CD4-positive, alpha-beta memory T cell (primary cell): ENCODE measurements at places on chromosomes 1 and 21. TPM values are rescaled to one million over a fixed set of nuclear protein-coding genes. Genes with fewer than 3 reads are reported as not detected.

GRCh38 chr1:153206631-153207030 is 3.4 kb downstream of the LELP1 start:
- no peak for DNase-seq

- DNase-seq, result no peak
Measured at GRCh38 chr1:226902601-226903000, 32.2 kb downstream of the PSEN2 start.

DNA sequence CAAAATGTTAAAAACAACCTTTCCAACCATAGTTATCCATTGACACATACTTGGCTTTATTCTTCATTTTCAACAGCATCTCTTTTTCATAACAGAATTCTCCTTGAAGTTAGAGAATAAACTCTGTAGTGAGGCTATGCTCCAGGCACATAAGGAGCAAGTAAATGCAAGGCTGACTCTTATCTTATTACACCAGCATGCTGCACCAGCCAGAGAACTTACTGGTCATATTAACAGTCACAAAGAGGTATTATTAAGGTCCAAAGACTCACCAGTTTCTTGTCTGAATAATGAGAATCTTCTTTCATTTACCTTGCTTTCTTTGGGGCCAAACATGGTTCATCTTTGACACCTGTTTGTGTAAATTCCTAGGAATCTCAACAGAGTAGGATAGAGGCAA is 71.3 kb upstream of the IVNS1ABP start:
- no peak for DNase-seq

- DNase-seq, result no peak
Measured at GRCh38 chr1:21816602-21817302, 4.7 kb downstream of the LDLRAD2 start.

GRCh38 chr1:20530306-20530705 is 22.1 kb upstream of the FAM43B start:
- DNase-seq, result no peak

GRCh38 chr1:167710836-167711235 is 10.9 kb upstream of the MPZL1 start:
- no peak for DNase-seq

DNA sequence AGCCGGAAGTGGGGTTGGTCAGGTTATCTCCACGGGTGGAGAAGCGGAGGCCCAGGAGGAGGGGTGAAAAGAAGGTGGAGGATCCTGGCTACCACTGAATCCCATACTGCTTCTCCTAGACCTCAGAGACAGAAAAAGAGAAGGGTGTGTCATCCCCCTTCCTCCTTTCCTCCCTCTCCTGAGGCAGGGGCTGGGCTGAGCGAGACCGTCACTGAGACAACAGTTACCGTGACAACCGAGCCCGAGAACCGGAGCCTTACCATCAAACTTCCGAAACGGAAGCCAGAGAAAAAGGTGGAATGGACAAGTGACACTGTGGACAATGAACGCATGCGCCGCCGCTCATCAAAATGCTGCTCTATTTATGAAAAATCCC is 42.1 kb upstream of the NBPF3 start:
- peak; percentile 6 for DNase-seq

- DNase-seq, result no peak
Measured at GRCh38 chr1:77471691-77472090, 189.9 kb downstream of the AK5 start.

- no peak for DNase-seq
Measured at GRCh38 chr1:229028987-229029878, 241.7 kb upstream of the RAB4A start.

GRCh38 chr1:30743584-30744059 is 14.0 kb downstream of the LAPTM5 start:
- peak; percentile 92 for DNase-seq

DNA sequence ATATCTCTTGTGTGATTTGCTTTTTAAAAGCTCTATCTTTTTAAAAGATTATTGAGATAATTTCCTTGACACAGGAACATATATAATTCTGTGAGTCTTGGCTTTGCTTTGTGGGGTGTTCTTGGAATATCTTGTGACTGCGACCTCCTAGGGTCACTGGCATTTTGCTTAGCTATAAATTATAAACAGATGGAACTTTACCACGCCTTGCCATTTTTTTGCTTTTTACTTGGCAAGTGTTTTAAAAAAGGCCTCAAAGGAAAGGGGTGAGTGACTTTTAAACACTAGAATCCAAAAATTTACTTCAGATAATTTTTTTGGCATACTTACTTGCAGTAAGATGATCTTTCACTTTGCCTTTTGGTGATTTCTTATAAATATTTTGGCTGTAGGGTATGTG is 43.6 kb downstream of the ALG6 start:
- no peak for DNase-seq

Gene BSND
- not detected for polyA plus RNA-seq

Gene TACSTD2
- polyA plus RNA-seq, result not detected

Gene SLC26A9
- not detected for polyA plus RNA-seq

Gene MOV10
- 21.8 TPM for polyA plus RNA-seq
